Mammary microvascular endothelial cell (primary cell): ENCODE measurements at places on chromosomes 5 and 9. TPM values are rescaled to one million over a fixed set of nuclear protein-coding genes. Genes with fewer than 3 reads are reported as not detected.

Gene ACOT12
- not detected in 2 replicates for total RNA-seq

Gene OSMR
- total RNA-seq, result 7.3 and 8.2 TPM in 2 replicates

Gene KCNV2
- total RNA-seq, result not detected in 2 replicates

Gene C9orf50
- total RNA-seq, result 0.47 TPM in 1 of 2 replicates, not detected in the other

Gene PPP3R2
- not detected in 2 replicates for total RNA-seq
